NCI-H446 (cell line): ENCODE measurements at places on chromosomes 6 and 20.

DNA sequence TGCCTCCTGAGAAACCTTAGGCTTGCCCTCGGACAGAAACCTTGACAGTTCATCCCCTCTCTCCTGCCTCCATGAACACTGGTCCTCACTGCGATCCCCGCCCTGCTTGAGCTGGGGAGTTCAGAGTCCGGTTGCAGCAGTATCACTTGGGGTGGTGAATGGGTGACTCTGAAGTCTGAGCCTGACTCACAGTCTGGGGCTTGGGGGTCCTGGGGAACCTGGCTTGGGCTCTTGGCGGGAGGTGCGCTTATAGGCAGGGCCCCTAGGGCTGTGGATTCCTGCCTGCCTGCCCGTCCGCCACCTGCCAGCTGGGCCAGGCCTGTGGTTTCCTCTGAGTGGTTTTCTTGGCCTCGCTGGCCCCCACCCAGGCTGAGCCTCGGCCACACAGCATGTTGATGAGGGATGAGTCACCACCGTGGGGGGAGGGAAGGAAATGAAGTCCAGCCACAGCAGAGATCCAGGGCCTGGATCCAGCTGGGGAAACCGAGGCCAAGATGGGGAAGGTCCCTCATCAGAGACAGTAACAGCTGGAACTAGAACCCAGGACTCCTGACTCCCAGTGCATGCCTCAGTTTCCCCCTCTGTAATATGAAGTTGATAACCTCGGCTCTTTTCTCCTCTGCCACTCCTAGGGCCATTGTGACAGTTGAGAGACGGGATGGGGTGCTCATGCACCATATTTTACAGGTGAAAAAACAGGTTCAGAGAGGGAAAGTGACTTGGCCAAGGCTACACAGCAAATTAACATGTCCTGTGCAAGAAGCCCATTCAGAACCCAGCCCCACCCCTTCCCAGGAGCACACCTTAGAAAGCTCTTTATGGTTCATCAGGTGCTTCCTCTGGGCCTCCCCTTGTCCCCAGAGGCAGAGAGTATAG lies 9.2 kb downstream of the FOXS1 start:
- DNase-seq = peak; percentile 78

DNA sequence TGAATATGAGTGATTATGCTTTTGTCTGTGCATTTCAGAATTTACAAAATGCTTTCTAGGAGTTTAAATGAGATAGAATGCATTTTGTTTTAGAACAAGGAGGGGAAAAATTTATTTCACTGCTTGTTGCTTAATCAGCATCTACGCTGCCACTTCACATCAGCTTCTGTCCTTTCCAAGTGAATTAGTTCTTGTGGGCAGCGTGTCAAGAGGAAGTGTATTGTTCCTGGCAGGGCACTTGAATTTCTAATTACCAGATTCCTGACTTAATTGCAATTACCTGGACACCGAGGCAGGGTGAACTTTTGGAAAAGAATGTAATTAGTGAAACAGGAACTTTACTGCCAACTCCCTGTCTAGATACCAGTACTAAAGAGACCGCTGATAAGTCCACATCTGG lies 263.5 kb downstream of the TMEM242 start:
- DNase-seq = no peak

GRCh38 chr6:25105070-25105925 lies 169.5 kb upstream of the RIPOR2 start:
- DNase-seq = no peak

DNA sequence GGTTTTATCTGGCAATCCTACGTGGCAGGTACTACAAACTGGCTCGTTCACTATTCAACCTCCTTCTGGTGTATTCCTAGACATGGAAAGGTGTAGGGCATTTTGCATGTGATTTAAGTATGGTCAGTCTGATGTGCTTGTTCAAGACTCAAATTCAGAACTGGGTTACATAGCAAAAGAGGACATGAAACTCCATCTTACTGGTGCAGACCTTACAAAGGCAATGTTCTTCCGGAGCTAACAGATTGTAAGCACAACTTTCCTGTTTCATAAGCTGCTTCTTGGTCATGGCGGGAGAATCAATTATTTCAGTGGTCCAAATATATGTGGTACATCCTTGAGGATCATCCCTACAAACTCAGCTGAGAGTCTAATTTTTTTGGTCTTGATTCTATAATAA lies 703.4 kb downstream of the EPM2A start:
- DNase-seq = no peak

DNA sequence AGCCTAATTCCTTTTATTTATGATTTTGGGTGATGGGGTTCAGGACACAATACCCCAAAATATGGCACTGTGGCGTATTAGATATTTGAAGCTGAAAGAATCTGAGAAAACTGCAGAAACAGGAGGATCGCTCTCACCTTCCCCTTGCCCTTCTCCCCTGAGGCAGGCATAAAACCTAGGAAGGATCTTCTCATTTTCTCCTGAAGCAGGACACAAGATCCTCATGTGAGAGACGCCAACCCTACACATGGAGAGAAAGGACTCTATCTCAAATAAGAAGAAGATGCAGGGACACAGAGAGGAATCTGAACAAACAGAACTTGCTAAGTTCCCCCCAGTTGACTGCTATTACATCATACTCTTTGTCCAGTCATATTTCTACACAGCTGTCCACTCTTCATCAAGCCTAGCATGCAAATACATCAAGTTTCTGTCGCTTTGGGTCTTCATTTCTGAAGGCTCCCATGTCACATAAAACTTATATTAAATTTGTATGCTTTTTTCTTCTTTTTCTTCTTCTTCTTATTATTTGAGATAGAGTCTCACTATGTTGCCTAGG lies 109.0 kb downstream of the DTNBP1 start:
- DNase-seq = no peak

DNA sequence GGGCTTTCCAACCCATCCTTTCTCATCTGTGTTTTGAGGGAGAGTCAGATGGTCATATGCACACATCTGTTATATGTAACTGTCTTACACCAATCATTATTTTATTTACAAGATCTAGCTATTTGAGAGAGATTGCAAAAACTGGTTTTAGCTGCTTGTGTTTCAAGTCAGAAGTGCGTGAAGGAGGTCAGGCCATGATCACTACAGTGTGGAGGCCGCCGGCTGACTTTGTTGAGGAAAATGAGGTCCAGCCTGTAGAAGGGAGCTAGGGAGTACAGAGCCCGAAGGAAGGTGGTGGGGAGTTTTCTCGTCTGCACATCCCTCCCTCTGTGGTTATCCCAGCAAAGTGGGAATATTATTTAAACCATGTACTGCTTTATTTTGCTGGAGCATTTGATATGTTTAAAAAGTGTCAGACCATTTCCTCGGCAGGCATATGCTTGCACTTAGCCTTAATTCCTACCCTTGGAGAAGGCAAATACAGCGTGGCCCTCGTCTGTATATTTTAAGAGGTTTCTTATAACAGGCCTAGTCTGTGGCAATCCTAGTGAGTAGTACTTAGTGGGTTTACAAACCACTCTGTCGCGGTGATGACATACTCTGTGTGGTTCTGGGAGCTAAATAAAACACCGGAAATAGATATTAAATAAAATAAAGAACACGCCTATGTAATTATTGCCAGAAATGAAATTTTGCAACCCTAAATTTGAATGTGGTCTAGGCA lies 95.6 kb downstream of the UST start:
- DNase-seq = no peak

GRCh38 chr6:119340796-119341487 lies 8.6 kb downstream of the MAN1A1 start:
- DNase-seq = no peak

- DNase-seq = no peak
These were observed 21.9 kb downstream of the ADGB start for GRCh38 chr6:146620655-146621054.

GRCh38 chr6:20716865-20717264 lies 182.6 kb downstream of the CDKAL1 start:
- no peak for DNase-seq

- no peak for DNase-seq
These were observed 192.5 kb downstream of the COL9A1 start for GRCh38 chr6:70110126-70111022.

DNA sequence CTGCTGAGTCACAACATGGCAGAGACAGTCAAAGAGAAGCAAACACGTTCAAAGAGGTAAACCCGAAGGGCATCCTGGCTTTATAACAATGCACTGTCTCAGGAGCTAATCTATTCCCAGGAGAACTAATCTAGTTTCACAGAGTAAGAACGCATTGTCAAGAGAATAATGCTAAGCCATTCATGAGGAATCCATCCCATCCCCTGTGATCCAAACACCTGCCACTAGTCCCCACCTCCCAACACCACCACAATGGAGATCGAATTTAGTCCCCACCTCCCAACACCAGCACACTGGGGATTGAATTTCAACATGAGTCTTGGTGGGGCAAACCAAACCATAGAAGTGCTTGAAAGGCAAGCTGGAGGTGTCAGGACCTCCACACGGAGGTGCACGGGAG lies 231.5 kb upstream of the ID4 start:
- DNase-seq = no peak

DNA sequence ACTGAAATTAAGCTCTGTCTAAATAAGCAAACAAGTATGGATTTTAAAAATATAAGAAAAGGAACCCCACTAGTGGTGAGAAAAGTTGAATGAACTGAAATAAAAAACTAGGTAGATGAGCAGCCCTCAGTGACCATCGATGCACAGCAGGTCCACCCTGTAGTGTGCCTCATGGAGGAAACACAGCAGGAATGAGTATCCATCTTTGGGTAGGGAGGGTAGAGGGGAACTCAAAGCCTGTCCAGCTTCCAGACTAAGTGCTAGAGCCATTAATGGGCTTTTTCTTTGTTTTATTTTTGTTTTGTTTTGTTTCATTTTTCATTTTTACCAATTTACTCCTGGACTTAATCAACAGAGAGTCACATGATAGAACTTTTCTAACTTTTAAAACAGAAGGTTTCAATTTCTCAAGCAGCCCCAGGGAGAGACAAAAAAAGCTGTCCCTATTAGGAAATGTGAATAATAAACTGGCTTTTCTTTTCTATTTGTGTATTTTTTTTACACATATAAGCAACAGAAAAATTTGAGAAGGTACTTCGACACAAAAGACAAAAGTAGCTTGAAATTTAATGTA lies 700.6 kb downstream of the HACE1 start:
- DNase-seq = no peak

- no peak for DNase-seq
These were observed 88.6 kb downstream of the ERMARD start for GRCh38 chr6:169839898-169840631.

GRCh38 chr20:45307076-45307640 lies 518 bp downstream of the RBPJL start:
- DNase-seq = no peak

DNA sequence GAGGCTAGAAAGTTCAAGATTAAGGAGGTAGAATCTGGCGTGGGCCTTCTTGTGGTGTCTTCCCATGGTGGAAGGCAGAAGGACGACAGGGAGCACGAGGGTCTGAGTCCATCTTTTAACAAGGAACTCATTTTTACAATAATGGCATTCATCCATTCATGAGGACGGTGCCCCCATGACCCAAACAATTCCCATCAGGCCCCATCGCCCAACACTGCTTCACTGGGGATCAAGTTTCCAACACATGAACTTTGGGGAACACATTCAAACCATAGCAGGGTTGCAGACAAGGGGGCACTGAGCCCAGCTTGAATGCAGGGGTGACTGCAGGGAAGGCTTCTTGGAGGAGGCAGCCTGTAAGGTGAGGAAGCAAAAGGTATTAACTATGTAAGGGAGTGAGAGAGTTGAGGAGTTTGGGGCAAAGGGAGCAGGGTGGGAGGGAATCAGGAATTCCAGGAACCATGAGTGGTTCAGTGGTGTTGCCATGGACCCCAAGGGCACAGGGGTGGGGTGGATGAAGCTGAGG lies 5.5 kb downstream of the RAB44 start:
- DNase-seq = no peak

DNA sequence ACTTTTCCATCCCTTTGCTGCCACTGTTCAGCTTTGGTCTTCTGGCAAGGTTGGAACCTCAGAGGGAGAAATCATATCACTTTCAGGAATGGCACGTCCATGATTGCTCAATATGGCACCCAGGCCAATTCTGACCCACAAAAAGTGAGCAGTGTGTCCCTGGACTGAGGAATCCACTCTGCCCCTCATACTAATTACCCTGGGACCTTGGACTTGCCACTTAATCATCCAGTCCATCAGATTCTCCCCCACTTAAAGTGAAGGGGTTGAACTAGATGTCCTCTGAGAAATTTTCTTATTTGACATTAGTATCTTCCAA lies 449.3 kb upstream of the CITED2 start:
- no peak for DNase-seq
